ENCODE measurements at places on chromosomes 5 and 9.

- DNase-seq: no peak
These were observed 2.0 kb upstream of the ZNF622 start for GRCh38 chr5:16467363-16468219.

- DNase-seq: peak; percentile 77
These were observed 88.8 kb upstream of the PAM start for GRCh38 chr5:102666164-102666946.

- DNase-seq: no peak
These were observed 1073.2 kb upstream of the DMAC1 start for GRCh38 chr9:8872802-8873201.

DNA sequence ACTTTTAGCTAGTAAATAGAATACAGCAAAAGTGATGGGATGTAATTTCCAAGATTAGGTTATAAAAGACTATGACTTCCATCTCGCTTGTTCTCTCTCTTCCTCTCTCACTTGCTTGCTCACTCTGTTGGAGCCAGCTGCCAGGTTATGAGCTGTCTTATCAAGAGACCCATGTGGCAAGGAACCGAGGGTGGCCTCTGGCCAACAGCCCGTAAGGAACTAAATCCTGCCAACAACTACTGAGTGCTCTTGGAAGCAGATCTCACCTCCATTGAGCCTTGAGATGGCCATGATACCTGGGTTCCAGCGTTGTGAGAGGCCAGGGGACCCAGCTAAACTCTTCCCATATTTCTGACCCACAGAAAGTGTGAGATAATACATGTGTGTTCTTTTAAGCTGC, 636.1 kb downstream of the ACTL7B start:
- no peak for DNase-seq

DNA sequence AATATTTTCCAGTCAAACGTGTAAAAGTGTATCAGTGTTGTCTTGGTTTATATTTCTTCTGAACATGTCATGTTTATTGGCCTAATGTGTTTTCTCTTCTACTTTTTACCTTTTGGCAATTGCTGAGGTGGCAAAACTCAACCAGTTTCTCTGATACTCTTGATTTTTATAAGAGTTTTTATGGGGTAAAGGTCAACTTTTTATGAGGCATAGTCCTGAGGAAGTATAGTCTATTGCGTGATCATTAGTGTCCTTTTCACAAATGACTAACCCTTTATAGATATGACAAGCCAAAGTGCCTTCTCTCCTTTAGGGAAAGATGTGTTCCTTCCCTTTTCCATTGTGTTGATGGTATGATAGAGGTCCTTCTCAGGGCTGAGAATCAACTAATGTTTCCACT, 32.9 kb downstream of the OCLN start:
- DNase-seq: no peak

GRCh38 chr9:22031655-22032411, 22.7 kb upstream of the CDKN2B start:
- no peak for DNase-seq

GRCh38 chr5:150465927-150466326, 16.4 kb upstream of the RPS14 start:
- no peak for DNase-seq

- DNase-seq: no peak
These were observed 12.5 kb upstream of the CARD9 start for GRCh38 chr9:136386018-136386417.

DNA sequence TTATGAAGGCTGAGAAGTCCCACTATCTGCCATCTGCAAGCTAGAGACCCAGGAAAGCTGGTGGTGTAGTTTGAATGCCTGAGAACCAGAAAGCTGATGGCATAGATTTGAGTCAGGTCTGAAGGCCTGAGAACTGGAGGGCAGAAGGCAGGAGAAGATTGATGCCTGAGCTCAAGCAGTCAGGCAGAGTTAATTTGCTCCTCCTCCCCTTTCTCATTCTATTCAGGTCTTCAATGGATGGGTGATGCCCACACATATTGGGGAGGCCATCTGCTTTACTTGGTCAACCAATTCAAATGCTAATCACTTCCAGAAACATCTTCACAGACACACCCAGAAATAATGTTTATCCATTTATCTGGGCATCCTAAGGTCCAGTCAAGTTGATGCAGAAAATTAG, 87.6 kb upstream of the CPLX2 start:
- DNase-seq: no peak

DNA sequence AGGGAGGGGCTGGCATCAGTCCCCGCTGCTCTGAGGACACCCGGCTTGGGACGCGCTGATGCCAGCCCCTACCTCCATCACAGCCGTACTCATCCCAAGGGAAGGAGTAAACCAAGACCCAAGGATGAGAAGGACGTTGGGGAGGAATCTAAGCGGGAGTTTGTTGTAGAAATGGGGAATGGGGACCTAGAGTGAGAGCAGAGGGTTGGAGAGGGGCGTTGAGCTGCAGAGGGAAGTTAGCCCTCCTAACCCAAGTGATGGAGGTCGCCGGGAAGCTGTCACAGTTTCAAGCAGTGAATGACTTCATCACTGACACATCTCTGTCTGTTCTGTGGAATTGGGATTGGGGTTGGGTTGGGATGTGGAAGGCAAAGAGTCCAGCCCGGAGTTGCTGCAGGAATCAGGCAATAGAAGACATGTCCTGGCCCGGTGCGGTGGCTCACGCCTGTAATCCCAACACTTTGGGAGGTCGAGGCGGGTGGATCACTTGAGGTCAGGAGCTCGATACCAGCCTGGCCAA, 759 bp upstream of the SUSD1 start:
- no peak for DNase-seq

GRCh38 chr5:136249678-136250266, 56.8 kb upstream of the SMIM32 start:
- DNase-seq: peak; percentile 48

- no peak for DNase-seq
These were observed 118.7 kb downstream of the ZNF462 start for GRCh38 chr9:106981396-106982287.

GRCh38 chr5:63245271-63245670, 666.7 kb downstream of the LRRC70 start:
- DNase-seq: no peak

- no peak for DNase-seq
These were observed 97.7 kb upstream of the CDH6 start for GRCh38 chr5:31095796-31096195.

GRCh38 chr9:127867356-127868277, 9.9 kb downstream of the AK1 start:
- no peak for DNase-seq

DNA sequence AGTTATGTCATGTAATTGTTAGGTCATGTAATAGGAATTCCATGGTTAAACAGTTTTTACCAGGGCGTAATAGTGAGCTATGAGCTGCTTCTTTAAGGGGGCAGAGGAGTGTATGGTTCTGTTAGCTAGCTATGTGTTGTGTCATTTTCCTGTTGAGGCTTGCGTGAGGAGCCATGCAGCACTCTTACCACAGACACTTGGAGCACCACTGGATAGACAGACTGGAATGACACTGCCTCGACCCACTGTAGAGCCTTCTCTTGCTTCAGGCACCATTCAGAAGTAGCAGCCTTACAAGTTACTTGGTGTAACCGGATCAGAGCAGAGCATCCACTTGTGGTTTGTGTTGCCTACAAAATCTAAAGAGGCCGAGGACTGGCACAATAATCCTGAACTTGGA, 28.3 kb upstream of the STOM start:
- DNase-seq: no peak

DNA sequence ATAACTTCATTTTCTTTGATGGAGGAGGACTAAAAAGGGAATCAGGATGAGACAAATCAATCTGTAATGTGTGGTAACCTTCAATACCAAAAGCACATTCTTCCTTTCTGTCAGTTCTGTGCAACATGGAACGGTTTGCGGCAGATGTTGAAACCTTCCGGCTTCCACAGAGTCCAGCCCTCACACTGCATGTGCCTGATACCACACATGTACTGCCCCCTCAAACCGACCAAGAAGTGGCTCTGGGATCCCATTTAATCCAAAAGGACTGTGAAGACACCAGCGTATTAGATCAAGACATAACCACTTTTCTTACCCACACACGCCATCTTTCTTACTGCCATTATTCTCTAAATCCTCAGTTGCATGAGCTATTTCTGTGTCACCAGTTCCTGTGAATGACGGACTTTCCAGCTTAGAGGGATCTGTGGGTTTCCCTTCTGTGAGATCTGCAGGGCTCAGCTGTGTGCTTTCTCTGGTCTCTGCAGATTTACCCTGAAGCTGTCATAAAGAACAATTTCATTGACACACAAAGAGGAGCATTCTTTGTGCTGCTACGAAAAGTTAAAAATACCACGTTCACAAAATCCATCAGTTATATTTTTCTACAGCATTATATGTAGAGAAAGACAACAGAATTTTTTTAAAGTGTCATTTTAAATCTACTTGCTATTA, 25.8 kb downstream of the NSUN2 start:
- DNase-seq: no peak

DNA sequence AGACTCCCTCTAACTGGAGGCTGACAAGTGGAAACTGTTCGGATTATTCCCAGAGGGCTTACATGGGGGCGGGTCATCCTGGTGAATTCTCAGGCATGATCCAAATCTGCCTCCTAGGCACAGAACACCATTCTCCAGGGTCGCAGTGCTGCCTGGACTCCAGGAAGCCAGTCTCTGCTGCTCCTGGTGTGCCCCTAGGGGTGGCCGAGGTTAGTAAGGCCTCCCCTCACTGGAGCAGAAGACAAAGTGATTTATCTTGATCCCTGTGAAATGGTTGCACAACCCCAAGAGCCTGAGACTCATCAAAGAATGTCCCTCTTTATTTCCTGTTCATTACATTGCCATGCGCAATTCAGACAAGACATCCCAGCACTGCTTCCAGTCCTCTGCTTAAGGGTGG, 17.1 kb downstream of the ADGRV1 start:
- no peak for DNase-seq

- DNase-seq: no peak
These were observed 161.0 kb upstream of the SLC12A2 start for GRCh38 chr5:127922603-127923002.

DNA sequence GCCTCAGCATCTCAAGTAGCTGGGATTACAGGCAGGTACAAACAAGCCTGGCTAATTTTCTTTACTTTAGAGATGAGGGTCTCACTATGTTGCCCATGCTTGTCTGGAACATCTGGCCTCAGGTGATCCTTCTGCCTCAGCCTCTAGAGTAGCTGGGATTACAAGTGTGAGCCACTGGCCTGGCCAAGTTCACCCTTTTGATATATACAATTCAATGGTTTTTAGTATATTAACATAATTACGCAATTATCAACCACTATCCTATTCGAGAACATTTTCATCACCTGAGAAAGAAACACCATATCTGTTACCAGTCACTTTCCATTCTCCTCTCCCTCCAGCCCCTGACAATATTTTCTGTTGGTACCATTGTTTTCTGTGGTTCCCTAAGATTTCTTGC, 3.7 kb upstream of the CDC23 start:
- no peak for DNase-seq

DNA sequence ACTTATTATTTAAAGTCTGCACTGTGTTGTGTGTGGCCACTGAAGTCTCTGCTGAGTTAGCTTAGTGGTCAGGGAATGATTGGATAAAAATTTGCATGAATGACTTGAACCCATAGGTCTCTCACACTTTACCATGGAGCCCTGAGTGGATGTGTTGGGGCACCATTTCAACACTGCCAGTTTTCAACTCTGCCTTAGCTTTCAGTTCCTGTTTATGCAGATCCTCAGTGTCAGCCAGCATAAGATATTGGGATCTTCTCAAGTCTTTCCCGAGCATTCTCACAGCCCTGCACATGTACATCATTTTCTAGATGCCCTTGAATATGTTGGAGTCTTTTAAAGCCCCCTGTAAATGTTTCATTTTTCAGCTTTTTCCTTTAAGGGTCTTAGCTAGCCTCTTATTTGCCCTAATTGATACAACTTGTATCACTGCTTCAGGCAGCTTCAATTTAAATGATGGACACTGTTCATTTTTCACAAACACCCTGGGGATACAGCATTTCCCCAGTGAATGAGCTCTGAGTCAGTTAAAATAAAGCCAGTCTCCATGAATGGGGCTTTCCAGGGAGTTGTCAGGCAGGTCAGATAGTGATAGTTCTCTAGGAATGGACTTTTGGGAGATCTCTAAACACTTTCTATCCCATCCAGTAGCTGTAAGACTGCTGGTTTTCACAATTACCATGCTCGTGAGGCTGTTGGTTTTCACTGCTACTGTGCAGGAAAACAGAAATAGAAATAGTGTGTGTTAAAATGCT, 211.9 kb upstream of the PAPPA start:
- no peak for DNase-seq

DNA sequence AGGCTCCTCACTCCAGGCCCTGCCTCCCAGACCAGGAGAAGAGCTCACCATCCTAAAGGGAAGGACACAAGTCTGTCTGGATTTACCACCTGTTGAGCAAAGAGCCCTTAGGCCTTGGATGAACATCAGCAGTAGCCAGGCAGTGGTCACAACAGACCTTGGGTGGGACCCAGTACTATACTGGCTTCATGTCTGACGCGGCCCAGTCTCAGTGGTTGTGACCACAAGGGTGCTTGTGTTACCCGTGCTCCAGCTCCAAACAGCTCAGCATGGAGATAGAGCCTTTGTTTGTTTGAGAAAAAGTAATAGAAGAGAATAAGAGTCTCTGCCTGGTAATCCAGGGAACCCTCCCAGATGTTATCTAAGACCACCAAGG, 617.4 kb downstream of the BRINP1 start:
- no peak for DNase-seq

GRCh38 chr5:112604732-112605630, 132.7 kb upstream of the APC start:
- no peak for DNase-seq

GRCh38 chr5:137487600-137487999, 11.5 kb downstream of the SPOCK1 start:
- DNase-seq: no peak

DNA sequence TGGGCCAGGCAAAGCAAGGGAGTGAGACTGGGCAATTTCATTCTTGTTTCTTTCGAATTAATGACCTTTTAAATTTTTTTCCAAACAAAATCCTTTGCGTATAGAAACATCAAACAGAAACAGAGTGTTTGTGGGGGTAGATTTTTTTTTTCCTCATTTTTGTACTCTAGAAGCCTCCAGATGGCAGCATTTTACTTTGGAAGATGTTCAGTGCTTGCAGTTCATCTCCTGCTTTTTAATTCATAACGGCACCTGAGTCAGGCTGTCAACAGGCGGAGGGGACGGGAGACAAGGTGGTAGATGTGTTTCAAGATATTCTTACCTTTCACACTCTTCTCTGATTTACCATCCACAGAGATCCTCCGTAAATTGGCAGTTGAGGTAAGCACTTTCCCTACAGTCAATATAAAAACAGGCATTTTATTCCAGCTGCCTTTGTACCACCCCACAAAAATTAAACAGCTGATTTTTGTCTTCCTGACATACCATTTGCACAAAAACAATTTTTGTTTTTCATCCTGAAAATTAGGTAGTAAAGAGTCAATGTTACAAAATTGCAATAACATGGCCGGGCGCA, 99.5 kb upstream of the FBXL17 start:
- no peak for DNase-seq

DNA sequence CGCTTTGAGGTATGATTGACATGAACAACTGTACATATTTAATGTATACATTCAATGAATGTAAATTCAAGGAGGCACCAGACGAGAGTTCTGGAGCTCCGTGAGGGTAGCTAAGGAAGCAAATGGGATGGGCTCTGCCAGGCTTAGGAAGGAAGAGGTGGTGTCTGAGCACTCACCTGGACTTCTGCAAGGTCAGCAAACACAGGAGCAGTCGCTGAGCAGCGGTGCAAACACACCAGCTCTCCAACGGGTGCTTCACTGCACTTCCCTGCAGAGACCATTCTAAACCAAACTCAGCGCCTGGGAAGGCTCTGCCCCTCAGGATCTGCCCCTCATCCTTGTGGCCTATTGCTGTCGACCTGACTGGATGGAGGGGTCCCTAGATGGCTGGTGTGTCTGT, 101.5 kb downstream of the COL23A1 start:
- no peak for DNase-seq
